Bone marrow (tissue), 2 donors: ENCODE measurements at places on chromosomes 1 and 21.

GRCh38 chr1:157490467-157491165, 61.7 kb downstream of the FCRL5 start:
- peak; percentile 46 for DNase-seq

GRCh38 chr1:160711602-160712311, at the start of gene CD48:
CD48 (minus strand) TSS chr1:160711822; CDS start chr1:160711763, 59 bp downstream.
- no peak for DNase-seq

DNA sequence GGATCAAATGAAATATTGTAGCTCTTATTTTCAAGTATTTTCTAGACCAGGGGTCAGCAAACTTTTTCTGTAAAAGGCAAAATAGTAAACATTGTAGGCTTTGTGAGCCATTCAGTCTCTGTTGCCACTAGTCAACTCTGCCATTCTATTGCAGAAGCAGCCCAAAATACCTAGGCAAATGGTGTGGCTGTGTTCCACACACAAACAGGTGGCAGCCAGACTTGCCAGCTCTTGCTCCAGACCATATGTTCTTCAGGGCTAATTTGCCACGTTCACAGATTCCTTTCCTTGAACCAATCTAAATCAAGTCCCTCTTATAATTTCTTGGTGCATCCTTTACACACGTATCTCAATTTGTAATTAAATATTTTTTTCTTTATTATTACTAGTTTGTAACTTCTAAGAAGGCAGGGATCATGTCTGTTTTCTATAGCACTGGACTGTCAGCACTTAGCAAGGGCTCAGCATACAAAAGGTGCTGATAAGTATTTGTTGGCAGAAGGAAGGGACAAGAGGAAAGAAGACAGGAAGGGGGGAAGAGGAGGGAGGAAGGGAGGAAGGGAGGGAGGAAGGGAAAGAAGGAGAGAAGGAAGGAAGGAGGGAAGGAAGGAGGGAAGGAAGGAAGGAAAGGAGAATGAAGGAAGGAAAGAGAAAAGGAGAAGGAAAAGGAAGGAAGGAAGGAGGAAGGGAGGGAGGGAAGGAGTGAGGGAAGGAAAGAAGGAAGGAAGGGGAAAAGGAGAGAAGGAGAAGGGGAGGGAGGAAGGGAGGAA, 106.5 kb upstream of the EDEM3 start:
- DNase-seq, result no peak

- no peak for DNase-seq
These were observed 11.5 kb downstream of the RO60 start for GRCh38 chr1:193070942-193071341.

DNA sequence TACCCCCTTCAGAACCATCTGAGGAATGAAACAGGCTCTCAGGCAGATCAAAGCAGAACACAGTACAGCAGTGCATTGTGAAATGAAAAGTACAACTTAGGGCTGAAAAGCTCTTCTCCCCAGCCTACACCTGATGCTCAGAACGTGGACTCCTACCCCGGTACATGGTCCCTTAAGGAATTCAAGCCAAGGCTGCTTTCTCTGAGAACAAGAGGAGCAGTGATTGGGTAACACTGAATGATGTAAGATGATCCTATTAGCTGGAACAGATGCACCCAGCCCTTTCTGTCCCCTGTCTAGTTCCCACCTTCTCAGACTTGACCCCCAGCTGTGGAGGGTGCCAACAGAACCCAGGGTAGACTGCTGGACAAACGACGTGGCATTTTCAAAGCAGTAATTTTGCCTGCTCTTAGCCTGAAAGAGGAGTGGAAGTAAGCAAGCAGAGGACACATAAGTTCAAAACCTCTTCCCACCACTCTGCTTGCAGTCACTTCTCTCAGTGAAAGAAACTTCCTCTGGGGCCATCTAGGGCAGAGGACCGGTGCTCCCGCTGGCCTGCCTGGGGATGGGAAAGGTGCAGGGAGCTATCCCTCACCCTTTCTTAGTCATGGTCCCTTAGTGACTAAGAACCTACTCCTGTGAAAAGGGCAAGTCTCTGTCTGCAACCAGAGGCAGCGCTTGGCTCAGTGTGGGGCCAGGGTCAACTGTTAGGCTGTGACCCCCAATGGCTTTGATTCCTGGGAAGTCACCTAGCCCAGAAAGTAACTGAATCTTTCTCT, 72.7 kb downstream of the TRABD2B start:
- no peak for DNase-seq

GRCh38 chr1:150621497-150622302, 7.7 kb downstream of the ENSA start:
- DNase-seq, result peak; percentile 32

GRCh38 chr1:226722901-226723656, 16.0 kb downstream of the ITPKB start:
- DNase-seq, result no peak

GRCh38 chr1:114154146-114154962, 685 bp upstream of the SYT6 start:
- DNase-seq, result peak; percentile 17

GRCh38 chr1:186845576-186846210, 16.9 kb downstream of the PLA2G4A start:
- peak; percentile 12 for DNase-seq

GRCh38 chr1:191895049-191895448, 263.2 kb upstream of the RGS18 start:
- DNase-seq, result no peak

DNA sequence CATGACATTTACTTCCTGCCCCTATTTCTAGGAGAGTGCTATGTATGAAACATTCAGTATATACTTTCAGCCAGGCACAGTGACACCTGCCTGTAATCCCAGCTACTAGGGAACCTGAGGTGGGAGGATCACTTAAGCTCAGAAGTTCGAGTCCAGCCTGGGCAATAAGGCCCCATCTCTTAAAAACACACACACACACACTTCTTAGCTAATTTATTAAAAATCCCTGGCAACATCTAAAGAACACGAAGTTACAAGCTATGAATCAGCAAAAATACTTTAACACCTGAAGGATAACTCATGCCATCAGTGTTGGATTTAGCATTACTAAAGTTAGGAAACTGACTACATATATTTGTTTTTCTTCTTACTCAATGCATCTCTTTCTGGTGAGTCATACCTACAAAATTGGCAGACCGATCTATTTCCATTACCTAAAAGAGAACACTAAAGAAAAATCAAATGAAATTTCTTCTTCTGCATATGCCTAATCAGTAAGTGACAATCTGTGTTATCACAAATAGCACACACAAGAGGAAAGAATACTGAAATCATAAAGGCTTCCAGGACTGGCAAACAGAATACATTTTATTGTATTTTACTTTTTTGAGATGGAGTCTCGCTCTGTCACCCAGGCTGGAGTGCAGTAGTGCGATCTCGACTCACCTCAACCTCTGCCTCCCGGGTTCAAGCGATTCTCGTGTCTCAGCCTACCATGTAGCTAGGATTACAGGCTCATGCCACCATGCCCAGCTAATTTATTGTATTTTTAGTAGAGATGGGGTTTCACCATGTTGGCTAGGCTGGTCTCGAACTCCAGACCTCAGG, 41.4 kb downstream of the RNF115 start:
- no peak for DNase-seq

DNA sequence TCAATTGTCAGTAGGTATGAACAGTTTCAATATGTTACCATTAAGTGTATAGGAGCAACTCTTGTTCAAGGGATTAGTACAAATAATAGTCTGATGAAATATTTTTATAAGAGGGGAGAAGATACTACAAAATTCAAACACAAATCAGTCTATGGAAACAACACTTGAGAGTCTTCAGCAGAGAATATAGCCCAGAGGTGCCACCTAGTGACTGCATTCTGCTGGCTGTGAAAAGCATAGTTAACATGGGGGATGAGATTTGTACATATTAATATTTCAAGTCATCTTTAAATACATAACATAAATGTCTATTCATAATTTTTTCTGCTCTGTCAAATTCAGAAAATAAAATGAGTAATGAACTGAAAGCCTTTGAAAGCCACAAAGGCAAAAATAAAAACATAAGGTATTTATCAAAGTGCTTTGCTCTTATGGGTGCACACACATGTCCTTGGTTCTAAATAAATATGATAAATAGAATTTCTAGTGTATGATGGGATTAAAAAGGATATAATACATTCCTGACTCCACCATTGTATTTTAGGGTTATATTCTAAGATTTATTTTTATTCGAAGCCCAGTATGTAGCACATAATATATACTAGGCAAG, 440.9 kb upstream of the ZRANB2 start:
- DNase-seq, result no peak

- no peak for DNase-seq
These were observed 604.6 kb downstream of the MRPL39 start for GRCh38 chr21:25002676-25003075.

- DNase-seq, result no peak
These were observed 345.3 kb downstream of the MATN1 start for GRCh38 chr1:30378003-30378596.

DNA sequence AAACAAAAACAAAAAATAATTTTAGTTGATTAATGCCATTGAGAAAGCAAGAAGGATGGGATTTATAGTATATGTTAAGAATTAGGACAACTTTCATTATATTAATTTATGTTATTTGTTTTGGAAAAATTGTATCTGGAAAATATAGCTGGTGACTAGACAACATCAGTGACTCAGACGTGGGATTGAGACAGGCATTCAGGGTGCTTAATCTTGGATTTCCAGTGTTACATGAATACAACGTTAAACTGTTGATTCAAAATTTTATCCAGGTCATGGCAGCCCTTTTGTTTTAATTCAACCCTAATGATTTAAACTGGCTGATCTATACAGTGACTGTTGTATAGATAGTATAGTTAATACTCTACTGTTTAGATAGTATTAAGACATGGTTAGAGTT, 827.1 kb upstream of the B3GALT2 start:
- DNase-seq, result no peak

DNA sequence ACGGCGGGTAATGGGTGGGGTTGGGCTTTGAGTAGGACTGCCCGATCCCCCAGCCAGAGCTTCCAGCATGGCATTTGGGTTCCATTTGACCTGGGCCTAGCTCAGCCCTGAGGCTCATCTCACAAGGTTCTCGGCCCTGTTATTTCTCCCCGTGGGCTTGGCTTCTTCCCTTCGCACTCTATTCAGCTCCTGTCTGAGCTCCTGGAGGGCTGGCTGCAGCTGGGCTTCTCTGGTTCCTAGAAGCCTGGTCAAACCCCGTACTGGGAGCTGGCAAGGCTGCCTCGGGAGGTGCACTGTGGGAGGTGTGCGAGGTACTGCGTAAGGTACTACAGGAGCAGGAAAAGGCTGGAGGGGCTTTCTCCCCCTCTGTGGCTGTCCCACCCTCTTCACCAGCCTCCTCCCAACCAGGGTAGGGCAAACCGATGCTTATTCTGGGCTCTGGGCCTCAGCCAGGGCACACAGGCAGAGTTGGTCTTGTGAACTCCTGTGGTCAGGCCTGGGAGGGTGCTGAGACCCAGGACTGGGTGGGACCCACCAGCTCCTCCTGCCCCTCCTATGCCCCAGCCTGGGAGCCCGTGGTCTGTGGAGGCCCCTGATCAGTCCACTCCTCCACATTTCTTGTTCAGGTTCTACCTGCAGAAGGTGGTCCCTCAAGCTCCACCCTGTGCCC, 814 bp downstream of the A3GALT2 start:
- no peak for DNase-seq

GRCh38 chr1:171590022-171590421, 32.0 kb upstream of the MYOCOS start:
- no peak for DNase-seq

DNA sequence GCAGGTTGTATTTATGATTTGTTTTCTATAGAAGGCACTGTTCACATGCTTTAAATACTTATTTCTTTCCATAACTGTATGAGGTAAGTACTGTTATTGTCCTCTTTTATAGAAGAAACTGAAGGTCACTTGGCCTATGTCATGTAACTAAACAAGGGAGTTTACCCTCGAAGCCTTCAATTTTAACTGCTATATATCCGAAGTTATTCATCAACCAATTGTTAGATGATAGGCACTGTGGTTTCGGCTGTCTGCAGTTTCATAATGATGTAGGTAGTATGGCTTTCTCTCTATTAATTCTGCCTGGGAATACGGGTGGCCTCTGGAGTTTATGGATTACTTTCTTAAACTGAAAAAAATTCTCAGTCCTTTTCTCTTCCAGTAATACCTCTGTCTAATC, 413.3 kb upstream of the ADGRL2 start:
- DNase-seq, result no peak

GRCh38 chr1:227734546-227734855, 601 bp downstream of the JMJD4 start:
- no peak for DNase-seq

- DNase-seq, result no peak
These were observed 44.8 kb downstream of the DHRS3 start for GRCh38 chr1:12573015-12573825.

GRCh38 chr1:164783778-164784555, 225.0 kb downstream of the PBX1 start:
- no peak for DNase-seq

DNA sequence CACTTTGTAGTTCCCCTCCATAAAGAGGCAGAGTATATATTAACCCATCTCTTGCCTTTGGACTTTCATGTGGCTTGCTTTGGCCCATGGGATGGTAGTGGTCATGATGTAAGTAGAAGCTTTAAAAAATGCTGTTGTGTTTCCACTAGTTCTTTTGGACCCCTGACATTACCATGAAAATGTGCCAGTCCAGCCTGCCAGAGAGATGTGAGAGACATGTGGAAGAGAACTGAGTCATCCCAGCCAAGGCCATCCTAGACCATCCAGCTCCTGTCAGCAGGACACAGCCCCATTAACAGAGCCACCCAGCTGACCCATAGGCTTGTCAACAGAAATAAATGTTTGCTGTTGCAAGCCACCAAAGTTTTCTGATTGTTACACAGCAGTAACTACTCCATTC, 3.9 kb upstream of the CD101 start:
- no peak for DNase-seq

- no peak for DNase-seq
These were observed 7.5 kb downstream of the CNN3 start for GRCh38 chr1:94919241-94920030.

DNA sequence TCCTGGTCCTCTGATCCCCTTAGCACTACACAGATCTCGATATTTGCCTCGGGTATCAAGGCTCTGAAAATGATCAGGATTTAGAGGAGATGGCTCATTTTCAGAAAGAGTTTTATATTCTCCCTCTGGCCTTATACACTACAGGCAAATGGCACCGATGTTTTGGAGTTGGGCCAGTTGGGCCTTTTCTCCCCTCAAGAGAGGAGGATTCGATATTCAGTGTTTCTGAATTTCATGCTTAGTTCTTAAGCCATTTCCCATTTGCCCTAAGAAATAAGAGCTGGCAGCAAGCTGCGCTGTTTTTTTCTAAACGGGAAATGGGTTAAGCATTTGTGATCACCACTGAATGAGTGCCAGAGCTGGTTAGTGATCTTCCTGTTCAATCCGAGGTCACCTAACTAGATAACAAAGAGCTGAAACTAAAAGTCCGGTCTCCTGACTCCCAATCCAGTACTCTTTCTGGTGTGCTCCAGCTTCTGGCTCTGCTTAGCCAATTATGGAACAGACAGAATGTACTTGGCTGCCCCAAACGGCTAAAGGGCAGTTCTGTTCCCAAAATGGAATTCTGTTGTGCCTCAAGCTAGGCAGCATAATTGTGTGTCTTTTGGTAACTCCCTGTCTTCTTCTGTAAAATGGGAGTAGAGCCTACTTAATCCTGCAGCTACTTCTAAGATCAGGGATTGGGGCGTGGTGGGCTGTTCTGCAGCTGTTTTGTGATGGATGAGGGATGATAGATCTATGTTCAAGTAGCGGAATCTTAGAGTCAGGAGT, 1.2 kb upstream of the CPT2 start:
- no peak for DNase-seq

GRCh38 chr21:35953597-35953996, 106.7 kb downstream of the SETD4 start:
- DNase-seq, result no peak
